Stimulated activated CD8-positive, alpha-beta memory T cell treated with anti-CD3 and anti-CD28 coated beads, Interleukin-4, amount 100 ng/mL, for 1 hour (primary cell): ENCODE measurements at places on chromosomes 1 and 21.

- no peak for DNase-seq
Measured at GRCh38 chr1:21579791-21580190, 70.6 kb downstream of the ALPL start.

DNA sequence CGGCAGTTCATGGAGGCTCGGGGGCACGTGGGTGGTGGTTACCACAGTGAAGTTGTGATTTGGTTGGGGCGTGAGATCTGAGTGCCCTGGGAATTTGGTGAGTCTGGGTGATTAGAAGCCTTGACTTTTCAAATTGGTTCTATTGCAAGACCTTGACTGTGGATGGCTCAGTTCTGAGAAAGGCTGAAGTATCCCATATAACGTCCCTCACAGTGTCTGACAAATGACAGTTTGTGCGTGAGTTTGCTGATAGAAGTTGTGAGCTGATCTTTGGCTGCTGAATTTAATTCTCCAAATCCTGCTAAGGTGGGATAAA is 549 bp downstream of the MSH4 start:
- no peak for DNase-seq

DNA sequence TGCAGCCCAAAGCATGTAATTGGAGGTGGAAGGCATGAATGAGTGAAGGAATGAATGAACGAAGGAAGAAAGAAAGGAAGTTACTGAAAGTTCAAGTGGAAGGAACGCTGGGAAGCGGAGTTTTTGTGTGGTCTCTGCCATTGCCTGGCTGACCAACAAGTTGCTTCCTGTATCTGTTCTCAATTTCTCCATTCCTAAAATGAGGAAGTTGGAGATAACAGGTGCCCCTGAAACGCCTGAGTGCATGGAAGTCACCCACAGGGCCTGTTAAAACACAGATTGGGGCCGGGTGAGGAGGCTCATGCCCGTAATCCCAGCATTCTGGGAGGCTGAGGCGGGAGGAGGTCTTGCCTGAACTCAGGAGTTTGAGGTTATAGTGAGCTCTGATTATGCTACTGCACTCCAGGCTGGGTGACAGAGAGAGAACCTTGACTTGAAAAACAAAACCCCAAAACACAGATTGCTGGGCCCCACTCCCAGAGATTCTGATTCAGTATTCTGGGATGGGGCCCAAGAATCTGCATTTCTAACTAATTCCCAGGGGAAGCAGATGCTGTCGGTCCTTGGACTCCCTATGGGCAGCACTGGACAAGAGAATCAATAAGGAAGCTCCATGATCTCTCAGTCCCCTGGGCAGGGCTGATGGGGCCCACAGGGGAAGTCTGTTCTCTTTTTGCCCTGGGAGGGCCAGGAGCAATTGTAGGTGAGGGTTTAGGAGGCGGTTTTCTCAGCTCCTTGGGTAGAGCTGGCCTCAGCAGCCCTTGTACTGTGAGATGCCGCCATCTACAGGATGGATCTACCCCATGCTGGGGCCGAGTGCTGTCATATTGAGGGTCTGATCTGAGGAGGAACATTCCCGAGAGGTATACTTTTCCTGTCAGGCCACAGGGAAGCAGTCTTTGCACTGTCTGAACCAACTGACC is 3.3 kb upstream of the CNR2 start:
- peak; percentile 25 for DNase-seq

GRCh38 chr1:59143133-59143487 is 153.8 kb upstream of the FGGY start:
- no peak for DNase-seq

GRCh38 chr21:45064618-45065399 is 9.6 kb upstream of the ADARB1 start:
- DNase-seq, result no peak

DNA sequence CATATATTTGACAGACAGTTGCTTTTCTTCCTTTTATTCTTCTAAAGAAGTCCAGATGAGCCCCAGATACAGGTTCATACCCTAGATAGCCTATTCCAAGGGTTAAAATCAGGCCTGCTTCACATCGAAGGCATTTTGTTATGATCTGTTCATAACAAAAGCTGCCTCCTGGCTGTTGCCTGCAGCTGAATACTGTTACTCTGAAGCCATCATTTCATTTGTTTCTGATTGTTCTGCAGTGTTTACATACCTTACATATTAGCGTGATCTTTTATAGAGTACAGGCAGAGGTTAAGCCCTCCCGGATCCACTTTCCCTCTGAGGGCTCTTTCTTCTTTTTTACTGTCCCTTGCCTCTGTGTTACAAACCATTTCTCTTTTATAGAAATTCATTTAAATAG is 219.0 kb upstream of the HOOK1 start:
- no peak for DNase-seq

DNA sequence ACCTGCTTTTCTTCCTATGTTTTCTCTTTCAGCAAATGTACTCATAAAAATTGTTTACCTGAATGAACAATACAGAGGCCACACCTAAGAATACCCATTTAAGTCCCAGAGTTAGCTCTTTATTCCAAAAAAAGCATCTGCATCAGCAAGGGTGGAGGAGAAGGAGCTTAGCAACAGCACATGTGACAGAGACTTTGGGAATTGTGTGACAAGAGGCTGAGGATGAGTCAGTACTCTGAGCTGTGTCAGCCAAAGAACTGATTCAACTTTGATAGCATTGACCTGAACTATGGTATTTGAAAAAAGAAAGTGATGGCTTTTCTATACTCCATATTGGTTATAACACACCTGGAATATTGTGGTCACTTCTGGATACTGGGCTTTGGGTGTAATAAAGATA is 162.7 kb downstream of the ZNF648 start:
- DNase-seq, result no peak

DNA sequence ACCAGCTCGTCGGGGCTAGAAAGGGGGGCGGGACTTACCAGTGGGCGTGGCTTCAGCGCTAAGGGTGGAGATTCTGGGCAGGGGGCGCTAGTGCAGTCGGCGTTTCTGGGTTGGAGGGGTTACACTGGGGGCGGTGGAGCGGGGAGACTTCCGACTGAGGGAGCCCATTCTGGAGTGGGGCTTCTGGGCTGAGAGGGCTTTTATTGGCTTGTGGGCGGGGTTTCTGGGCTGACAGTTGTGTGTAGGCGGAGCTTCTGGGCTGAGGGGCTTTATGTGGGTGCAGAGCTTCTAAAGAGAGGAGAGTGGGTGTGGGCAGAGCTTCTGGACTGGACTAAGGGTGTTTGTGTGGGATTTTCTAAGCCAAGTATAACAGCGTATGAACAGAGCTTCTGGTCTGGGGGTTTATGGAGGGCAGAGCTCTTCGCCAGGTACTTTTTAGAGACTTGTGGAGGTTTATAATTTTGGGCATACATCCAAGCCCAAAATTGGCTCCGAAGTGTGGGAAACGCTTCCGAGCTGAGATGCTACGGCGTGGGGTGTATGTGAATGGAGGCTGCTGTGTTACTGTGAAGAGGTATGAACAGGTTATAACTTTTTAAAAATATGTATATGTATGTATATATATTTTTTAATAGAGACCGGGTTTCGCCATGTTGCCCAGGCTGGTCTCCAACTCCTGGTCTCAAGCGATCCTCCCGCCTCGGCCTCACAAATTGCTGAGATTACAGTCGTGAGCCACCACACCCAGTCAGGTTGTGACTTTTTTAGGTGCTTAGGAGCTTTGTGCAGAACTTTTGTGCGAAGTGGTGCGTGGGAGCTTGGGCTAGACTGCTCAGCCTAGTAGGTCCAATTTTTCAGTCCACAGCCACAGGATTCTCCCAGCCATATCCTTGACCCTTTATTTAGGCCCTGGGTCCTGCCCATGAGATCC is 825 bp downstream of the TMEM39B start:
- no peak for DNase-seq

- no peak for DNase-seq
Measured at GRCh38 chr1:177645491-177646190, 324.2 kb downstream of the SEC16B start.

GRCh38 chr1:21752186-21752585 is 30.8 kb downstream of the USP48 start:
- no peak for DNase-seq

- DNase-seq, result no peak
Measured at GRCh38 chr1:31985430-31985829, 28.2 kb upstream of the KHDRBS1 start.

GRCh38 chr1:211474451-211474850 is 17.5 kb downstream of the RD3 start:
- DNase-seq, result no peak

DNA sequence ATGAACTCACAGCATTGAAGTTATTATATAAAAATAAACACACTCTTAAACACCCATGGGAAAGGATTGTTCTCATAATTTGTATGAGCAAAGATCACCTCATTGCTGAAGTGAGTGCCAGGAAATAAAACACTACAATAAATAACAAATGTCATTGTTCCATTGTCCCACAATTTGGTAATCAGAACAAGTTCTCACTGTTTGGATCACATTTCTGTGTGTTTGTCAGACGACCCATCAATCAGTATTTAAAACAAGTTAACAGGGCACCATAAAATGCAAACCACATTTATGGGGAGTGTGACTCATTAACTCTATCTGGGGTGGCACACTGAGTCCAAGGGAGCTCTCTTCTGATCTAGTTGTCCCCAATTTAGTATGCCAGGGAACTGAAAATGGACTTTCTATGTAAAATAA is 124.5 kb downstream of the PTPRC start:
- DNase-seq, result no peak

- no peak for DNase-seq
Measured at GRCh38 chr1:109910963-109911798, 532 bp downstream of the CSF1 start.

GRCh38 chr21:20874202-20874601 is 124.0 kb upstream of the NCAM2 start:
- DNase-seq, result no peak

DNA sequence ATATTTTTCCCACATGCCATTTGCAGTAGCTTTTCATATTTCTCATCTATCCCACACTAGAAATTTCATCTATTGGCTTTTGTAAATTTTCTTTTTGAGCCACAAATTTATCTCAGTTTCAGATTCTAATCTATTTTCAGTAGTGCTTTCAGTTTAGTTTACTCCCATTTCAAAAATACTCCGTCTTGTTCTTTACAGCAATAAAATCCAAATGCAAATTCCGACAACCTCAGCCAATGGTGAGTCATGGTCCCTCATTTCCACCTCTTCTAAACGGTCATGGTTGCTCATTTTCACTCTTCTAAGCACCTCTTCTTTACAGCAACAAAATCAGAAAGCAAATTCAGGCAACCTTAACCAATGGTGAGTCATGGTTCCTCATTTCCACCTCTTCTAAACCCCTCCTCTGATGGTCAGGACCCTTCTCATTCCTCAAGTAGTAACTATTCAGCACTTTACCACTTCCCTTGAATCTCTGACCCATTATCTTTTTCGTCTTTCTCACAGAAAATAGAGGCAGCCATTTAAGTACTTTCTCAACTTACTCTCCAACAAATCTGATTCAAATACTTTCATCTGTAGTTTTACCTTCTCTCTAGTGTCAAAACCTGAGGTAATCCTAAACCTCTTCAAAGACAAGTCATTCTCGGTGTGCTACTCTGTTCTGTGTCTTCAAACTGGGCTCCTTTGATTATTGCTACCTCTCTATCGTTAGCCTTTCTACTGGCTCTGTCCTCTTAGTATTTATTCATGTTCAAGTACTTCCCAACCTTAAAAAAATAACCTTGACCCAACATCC is 34.4 kb downstream of the C21orf91 start:
- DNase-seq, result no peak
